ENCODE measurements at places on chromosomes 3 and 15.

DNA sequence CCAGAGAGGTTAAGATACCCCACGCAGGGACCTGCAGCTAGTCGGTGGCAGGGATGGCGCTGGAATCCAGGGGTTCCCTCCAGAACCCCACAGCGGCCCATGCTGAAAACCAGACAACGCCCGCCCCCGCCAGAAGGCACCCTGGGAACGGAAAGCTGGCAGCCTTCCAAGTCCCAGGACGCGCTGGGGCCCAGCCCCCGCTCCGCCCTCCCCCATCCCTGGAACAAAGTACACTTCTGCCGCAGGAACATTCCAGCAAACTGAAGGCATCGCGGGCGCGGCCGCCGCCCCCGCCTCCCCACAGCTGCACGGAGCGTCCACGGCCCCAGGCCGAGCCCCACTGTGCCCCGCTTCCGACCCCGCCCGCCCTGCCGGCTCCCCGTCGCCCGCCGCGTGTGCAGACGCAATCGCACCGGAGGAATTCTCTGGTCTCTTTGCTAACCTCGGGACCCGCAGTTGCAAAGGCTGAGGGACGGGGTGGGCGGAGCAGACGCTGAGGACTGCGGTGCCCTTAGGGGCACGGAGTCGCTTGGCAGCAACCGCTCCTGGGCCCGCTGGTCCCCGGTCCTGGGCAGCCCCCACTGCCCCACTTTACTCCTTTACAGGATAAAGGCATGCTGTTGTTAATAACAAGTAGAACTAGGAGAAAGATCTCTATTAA is 44.8 kb upstream of the RNU6-1 start:
- no peak for DNase-seq

GRCh38 chr3:42640771-42641370 is 12.6 kb upstream of the ZBTB47 start:
- DNase-seq, result no peak

DNA sequence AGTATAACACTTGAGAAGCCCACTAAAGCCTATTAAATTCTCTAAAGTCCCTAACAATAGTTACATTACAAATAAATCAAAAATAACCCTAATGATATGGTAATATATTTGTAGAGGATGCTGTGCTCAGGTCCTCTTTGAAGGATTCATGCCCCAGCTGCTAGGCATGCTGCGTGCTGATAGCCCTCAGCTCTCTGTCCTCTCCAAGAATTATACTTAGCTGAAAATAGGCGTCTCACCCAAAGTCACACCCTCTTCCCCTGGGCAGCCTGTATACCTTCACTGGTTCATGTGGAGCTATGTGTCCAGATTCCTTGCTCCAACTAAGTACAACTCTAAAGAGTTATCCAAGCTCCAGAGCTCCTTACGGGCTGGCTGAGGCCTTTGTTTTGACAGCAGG is 312.5 kb upstream of the ZNF385D start:
- no peak for DNase-seq

DNA sequence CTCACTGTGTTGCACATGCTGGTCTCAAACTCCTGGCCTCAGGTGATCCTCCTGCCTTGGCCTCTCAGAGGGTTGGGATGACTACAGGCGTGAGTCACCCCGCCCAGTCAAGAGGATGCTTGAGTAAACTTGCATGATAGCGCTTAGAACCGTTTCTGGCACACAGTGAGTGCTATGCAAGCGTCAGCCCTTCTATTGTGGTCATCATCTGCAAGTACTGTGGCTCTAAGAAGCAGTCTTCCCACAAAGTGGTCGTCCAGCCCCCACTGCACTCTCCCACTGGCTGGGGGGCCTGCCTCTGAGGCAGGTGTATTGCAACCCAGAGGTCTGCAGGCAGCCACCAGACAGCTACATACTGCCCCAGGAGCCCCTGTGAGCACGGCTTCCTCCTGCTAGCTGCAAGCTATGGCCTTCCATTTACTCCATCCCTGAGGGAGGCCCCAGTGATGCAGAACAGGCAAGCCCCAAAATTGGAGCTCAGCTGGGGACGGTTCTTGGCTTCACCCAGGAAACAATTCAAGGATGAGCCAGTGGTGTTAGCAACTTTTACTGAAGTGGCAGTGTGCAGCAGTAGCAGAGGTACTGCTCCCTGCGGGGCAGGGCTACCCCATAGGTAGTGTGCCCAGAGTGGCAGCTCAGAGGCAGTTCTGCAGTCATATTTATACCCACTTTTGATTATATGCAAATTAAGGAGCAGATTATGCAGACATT is 95.4 kb downstream of the LSM3 start:
- no peak for DNase-seq

- no peak for DNase-seq
These were observed 1.4 kb upstream of the CHMP2B start for GRCh38 chr3:87225659-87226058.

Measured in activated T-helper 1 cell treated with anti-CD3 and anti-CD28 coated beads, Interleukin-12 subunit alpha, Interleukin-12 subunit beta, Interleukin-2, Interleukin-4 antibody, amounts not matched to agents 30 ng/mL and 10 ng/mL and 1 ng/mL, durations not matched to agents 14 hours and 24 hours and 36 hours (primary cell).